ENCODE measurements at places on chromosomes 1 and 21.

DNA sequence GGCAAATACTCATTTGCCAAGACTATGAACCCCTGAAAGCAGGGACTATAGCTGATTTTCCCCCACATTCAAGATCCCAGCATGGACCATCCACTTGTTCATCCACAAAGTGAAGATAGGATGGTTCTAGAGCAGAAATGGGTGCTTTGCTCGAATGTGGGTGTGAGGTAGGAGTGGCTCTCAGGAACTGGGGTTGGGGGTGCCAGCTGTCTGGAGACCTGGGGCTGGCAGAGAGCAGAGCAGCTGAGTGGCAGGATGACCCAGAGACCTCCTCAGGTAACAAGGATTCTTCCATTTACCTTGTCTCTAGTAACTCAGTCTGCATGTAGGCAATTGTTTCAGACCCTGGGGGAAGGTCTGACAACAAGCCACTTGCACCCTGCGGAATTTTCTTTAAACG is 6.0 kb downstream of the S100A9 start:
- no peak for DNase-seq

DNA sequence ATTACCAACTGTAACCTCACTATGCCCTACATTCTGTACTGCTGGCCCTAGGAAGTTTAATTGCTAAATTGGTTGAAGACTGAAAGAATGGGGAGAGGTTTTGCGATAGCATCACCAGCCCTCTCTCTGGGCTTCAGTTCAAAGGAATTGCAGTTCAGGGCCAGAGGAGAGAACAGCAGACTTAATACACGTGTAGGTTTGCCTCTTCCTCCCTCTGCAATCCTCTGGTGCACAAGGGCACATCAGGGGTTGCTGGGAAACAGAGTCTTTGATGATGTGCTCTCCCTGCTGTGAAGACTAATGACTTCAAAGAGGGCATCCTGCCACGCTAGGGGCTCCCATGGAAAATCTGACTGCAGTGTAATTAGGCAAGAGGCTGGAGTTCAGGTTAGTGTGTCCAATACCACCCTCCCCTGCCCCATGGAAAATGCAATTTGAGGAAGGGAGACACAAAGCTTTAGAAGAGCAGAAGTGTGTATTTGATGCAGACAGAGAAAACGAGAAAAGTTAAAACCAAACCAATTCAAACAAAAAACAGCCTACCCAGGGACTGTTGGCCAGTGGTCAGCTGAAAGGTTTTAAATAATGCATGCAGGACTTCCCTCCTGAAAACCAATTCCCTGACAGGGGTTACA is 167.9 kb downstream of the ASTN1 start:
- no peak for DNase-seq

GRCh38 chr1:245444147-245444828 is 289.5 kb downstream of the KIF26B start:
- no peak for DNase-seq

DNA sequence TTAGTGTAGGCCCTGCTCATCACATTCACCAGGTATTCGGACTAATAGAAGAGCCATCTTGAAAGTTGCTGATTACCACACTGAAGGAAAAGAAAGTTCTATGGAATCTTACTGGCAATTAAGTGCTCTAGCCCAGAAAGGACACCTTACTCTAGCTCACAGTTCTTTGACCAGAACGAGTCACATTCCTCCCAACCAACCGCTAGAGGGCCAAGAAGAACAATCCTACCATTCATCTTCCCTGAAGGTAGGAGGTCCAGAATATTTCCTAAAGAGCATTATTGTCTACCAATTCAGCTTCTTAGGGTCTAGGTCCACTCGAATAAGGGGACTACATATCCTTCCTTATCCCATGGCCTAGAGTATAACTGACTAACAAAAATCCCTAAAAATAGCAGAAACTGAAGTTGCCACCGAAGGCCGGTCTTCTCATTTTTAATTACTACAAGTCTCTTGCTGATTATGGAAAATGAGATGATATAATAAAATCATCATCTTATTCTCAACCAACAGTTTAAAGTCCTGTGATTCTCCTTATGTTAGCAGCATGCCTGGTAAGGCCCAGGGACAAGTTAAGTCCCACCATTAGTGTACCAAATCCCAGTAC is 2.7 kb upstream of the FMO1 start:
- DNase-seq = peak; percentile 17

DNA sequence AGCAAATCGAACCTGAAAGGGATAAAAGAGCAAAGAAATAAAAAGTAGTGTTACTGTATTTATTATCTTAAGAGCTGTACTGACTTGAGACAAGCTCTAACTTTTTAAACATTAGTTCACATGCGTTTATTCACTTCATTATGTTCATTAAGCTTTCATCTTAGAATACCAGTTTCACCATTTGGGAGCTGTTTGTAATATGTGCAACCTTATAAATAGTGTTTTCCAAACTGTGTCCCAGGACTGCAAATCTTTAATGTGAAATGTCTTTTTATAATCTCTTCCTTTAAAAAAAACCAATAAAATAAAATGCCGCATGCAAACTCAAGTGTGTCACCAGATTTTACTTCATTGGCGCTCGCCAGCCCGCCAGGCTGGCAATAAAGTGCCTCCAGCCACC is 28.3 kb downstream of the LGALS8 start:
- no peak for DNase-seq

- no peak for DNase-seq
Observed at GRCh38 chr1:195733408-195733807, 874.8 kb downstream of the KCNT2 start.
